Central memory CD8-positive, alpha-beta T cell (primary cell): ENCODE measurements at places on chromosomes 7 and 10.

- no peaks in the 10 kb centered on the region for H3K4me1 ChIP-seq
- no peak for DNase-seq
- H3K27ac ChIP-seq: no peak overlapping the region
- H3K4me3 ChIP-seq: no peak overlapping the region
- H3K27me3 ChIP-seq: peaks cover 59% of the 10 kb centered on the region
Observed at GRCh38 chr10:98023024-98023423, 7.4 kb downstream of the CRTAC1 start.

- H3K27me3 ChIP-seq: peaks cover 41% of the 10 kb centered on the region
- H3K4me3 ChIP-seq: no peak overlapping the region
- no peaks in the 10 kb centered on the region for H3K36me3 ChIP-seq
- no peak for DNase-seq
- H3K4me1 ChIP-seq: no peaks in the 10 kb centered on the region
Observed at GRCh38 chr7:28890137-28890536, 68.0 kb downstream of the TRIL start.

- no peak overlapping the region for H3K27ac ChIP-seq
- H3K4me3 ChIP-seq: no peak overlapping the region
- H3K27me3 ChIP-seq: no peaks in the 10 kb centered on the region
- no peak for DNase-seq
Observed at GRCh38 chr7:111558991-111559390, 3.3 kb downstream of the IMMP2L start.

GRCh38 chr7:116710764-116711452 is 38.9 kb downstream of the MET start:
- no peaks in the 10 kb centered on the region for H3K4me1 ChIP-seq
- H3K4me3 ChIP-seq: no peak overlapping the region

DNA sequence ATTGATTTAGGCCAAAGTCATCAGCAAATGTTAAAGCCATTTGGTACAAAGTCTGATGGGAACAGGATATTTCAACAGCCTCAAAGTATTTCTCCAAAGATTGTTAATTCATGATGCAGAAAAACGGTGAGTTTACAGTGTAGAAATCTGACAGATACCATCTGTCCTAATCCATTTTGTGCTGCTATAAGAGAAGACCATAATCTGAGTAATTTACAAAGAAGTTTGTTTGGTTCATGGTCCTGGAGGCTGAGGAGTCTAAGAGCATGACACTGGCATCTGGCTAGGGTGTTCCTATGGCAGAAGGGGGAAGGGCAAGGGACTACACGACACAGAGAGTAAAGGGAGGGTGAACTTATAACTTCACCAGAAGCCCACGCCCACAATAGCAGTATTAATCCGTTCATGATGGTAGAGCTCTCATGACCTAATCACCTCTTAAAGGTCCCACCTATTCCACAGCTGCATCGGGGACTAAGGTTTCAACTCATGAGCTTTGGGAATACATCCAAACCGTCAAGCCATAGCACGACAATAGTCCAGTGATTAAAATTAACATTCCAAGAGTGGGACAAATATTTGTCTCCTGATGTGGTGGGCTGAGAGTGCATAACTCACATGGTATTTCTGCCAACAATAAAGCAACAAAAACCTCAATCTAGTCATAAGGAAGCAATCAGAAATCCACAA is 298.6 kb upstream of the AKR1E2 start:
- no peaks in the 10 kb centered on the region for H3K4me1 ChIP-seq
- DNase-seq: no peak
- H3K4me3 ChIP-seq: no peak overlapping the region
- peaks cover 43% of the 10 kb centered on the region for H3K27me3 ChIP-seq

DNA sequence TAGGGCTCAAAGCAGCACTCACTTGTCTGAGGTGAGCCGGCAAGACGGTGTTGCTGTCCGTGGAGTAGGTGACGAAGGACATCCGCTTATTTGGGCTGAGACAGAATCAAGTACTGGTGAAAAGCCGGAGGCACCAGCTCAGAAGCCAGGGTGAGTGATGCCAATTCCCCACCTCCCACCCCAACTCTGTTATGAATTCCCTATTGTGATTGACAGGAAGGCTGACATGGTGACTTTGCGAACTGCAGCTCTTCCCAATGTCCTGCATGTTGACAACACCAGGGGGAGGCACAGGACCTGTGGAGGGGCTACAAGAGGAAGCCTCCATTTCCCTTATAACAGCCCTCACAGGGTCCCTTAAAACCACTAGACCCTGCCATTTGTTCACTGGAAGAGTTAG is 52.3 kb upstream of the MSMB start:
- DNase-seq: no peak
- H3K27ac ChIP-seq: no peak overlapping the region
- no peaks in the 10 kb centered on the region for H3K27me3 ChIP-seq
- peaks cover 28% of the 10 kb centered on the region for H3K4me1 ChIP-seq
- peaks cover 2% of the 10 kb centered on the region for H3K36me3 ChIP-seq

- H3K27ac ChIP-seq: no peak overlapping the region
- no peaks in the 10 kb centered on the region for H3K4me1 ChIP-seq
Observed at GRCh38 chr7:69108097-69108496, 490.2 kb upstream of the AUTS2 start.
